Right kidney (tissue), 9 donors: ENCODE measurements at places on chromosomes 12 and 14.

DNA sequence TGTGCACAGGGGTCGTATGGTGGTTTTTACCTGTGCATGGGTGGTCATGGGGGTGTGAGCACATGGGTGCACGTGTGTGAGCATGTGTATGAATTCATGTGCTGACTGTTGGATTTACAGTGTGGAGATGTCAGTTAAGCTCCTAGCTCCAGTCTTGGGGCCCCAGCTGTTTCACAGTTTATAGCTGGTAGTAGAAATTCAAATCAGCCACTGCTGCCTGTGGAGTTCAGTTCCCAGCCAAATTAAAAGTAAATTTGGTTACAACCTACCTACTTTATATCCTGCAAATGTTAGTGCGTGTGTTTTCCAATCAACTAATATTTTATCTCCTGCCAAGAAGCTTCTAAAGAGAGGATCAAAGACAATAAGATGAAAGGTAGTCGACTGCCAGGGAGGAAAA is 56.0 kb upstream of the HSPB8 start:
- no peak for DNase-seq

GRCh38 chr14:100078997-100079725 is 13.9 kb downstream of the EVL start:
- DNase-seq, result no peak

DNA sequence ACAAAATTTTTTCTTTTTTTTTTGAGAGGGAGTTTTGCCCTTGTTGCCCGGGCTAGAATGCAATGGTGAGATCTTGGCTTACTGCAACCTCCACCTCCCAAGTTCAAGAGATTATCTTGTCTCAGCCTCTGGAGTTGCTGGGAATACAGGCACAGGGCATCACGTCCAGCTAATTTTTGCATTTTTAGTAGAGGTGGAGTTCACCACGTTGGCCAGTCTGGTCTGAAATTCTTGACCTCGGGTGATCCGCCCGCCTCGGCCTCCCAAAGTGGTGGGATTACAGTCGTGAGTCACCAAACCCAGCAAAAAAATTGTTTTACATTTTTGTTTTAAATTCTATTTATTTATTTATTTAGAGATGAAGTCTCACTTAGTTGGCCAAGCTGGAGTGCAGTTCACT is 4.7 kb upstream of the SLC2A14 start:
- DNase-seq, result no peak

GRCh38 chr12:28017126-28017872 is 44.8 kb upstream of the PTHLH start:
- DNase-seq, result no peak

GRCh38 chr14:77485901-77486678 is 12.5 kb downstream of the ISM2 start:
- DNase-seq, result no peak

GRCh38 chr12:92493816-92494215 is 209.0 kb upstream of the PLEKHG7 start:
- no peak for DNase-seq
